D341Med (cell line): ENCODE measurements at places on chromosomes 2 and 18.
A peak's percentile ranks its signal among the peaks of the same experiment; 100 is the strongest.

DNA sequence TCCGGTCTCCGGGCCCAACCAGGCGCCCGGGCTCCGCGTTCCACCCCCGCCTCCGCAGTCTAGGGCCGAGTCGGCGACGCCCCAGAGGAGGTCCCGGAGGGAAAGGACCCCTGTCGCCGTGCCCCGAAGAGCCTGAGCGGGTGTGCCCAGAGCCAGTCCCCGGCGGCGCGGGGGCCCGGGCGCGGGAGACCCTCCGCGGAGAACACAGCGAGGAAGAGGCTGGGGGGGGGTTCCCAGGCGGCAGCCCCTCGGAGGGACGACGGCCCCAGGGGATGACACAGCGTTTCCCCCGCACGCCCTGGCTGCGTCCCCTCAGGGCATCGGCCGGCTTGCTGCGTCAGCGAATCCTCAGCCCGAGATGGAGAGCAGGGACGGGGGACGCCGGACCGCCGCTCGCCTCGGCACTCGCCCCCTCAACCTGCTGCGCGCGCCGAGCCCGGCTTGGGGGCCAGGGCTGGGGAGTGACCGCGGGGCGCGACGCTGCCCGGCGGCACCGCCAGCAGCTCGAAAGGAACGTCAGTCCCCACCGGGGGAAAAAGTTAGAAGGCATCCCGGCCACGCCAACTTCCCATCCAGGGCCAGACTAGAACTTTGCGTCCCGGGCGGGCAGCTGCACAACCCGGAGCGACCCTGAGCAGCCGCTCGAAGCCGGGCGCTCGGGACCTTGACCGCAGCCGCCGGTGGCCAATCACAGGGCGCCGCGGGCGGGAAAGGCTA, 711 bp downstream of the SFXN5 start:
- DNase-seq: peak; percentile 78

- no peak for DNase-seq
Observed at GRCh38 chr2:70837980-70838925, 2.6 kb upstream of the CD207 start.

- DNase-seq: no peak
Observed at GRCh38 chr2:26008851-26009566, 24.9 kb upstream of the RAB10 start.

- DNase-seq: no peak
Observed at GRCh38 chr2:11612553-11613215, 57.3 kb downstream of the NTSR2 start.

DNA sequence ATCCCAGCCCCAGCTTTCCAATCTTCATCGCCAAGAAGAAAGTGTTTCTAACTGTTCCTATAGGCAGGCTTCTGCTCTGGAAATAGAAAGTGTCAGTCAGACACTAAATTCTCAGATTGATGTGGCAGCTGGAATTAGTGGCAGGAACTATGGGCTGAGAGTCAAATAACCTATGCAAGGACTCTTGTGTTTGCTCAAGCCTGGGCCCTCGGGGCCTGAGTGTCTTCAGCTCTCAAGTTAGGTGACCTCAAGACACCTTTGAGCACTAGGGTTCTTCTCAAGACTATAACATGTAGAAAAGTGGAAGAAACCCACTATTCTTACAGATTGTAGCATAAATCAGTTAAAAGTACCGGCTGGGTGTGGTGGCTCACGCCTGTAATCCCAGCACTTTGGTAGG, 694.5 kb downstream of the RNF144A start:
- no peak for DNase-seq
